ENCODE measurements at places on chromosomes 11 and 22. TPM values are rescaled to one million over a fixed set of nuclear protein-coding genes. Genes with fewer than 3 reads are reported as not detected.

Gene MYRF
- 0.86 TPM for polyA plus RNA-seq

Gene PPFIA1
- polyA plus RNA-seq, result 48.9 TPM

Gene KCNC1
- polyA plus RNA-seq, result 12.5 TPM

Gene MYO7A
- polyA plus RNA-seq, result 0.30 TPM

Gene MAJIN
- polyA plus RNA-seq, result not detected

Gene TRIM49D1
- not detected for polyA plus RNA-seq

Gene SCGB1A1
- not detected for polyA plus RNA-seq

Gene FXYD6
- 218 TPM for polyA plus RNA-seq

Gene CD248
- polyA plus RNA-seq, result not detected
